T-helper 2 cell treated with Interferon-gamma antibody and Interleukin-4, amounts not matched to agents 5 μg/mL and 100 μg/mL, for 36 hours (primary cell): ENCODE measurements at places on chromosomes 7 and 10.

DNA sequence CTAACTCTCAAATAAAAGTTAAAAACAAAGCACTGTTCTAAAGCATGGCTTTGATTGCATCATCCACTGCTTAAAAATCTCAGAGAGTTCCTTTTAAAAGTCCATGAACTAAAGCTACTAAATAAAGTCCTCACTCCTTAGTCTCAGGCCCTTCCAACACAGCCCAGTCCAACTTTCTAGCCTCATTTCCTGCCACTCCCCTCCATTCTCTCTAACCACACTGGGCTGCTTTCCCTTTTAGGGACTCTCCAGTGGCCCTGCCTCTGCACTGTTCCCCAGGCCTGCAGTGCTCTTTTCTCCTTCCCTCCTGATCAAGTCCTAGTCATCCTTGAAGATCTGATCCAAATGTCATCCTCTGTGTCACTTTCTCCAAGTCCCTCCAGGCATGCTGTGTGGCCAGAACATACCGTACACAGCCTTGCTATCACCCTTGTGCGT, 56.9 kb upstream of the PPP1R3C start:
- no peak for DNase-seq

- DNase-seq, result no peak
Observed at GRCh38 chr7:152553671-152554317, 118.0 kb upstream of the KMT2C start.

DNA sequence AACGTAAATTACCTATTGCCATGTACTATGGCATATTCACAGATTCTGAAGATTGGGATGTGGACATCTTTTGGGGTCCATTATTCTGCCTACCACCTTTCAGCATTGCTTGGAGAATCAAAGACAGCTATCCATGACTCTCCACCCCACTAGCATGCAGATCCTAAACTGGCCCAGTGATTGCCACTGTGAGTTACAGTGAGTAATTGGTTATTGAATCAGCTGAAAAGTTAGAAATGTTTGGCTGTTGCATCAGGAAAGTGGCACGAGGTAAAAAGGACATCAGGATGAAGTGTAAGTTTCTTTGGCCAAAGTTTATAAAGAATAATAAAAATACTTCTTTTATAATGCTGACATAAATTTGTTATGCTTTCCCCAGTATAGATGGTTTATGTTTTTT, 148.2 kb upstream of the ETV1 start:
- no peak for DNase-seq

- DNase-seq, result no peak
Observed at GRCh38 chr10:58994226-58995057, 182.0 kb upstream of the PHYHIPL start.

GRCh38 chr10:120873741-120874140, 22.6 kb downstream of the WDR11 start:
- no peak for DNase-seq

- DNase-seq, result no peak
Observed at GRCh38 chr7:121164247-121164646, 164.6 kb upstream of the WNT16 start.

- no peak for DNase-seq
Observed at GRCh38 chr7:38102507-38102906, 75.5 kb upstream of the STARD3NL start.
